Stimulated activated CD8-positive, alpha-beta memory T cell treated with anti-CD3 and anti-CD28 coated beads, Interleukin-4, amount 100 ng/mL, for 24 hours (primary cell): ENCODE measurements at places on chromosomes 6 and 20.

DNA sequence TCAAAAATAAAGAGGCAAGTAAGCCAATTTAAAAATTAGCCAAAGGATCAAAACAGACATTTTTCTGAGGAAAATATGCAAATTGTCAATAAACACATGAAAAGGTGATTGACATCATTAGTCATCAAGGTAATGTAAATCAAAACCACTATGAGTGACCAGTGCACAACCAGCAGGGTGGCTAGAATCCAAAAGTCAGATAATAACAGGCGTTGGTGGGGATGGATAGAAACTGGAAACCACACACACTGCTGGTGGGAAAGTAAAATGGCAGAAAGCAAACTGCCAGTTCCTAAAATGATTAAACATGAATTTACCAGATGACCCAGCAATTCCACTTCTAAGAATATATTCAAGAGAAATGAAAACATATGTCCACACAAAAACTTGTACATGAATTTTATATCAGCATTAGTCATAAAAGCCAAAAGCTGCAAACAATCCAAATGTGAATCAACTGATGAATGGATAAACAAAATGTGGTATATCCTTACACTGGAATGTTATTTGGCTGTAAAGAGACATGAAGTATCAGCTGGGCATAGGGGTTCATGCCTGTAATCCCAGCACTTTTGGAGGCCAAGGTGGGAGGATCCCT is 74.8 kb upstream of the MBOAT1 start:
- DNase-seq = no peak

DNA sequence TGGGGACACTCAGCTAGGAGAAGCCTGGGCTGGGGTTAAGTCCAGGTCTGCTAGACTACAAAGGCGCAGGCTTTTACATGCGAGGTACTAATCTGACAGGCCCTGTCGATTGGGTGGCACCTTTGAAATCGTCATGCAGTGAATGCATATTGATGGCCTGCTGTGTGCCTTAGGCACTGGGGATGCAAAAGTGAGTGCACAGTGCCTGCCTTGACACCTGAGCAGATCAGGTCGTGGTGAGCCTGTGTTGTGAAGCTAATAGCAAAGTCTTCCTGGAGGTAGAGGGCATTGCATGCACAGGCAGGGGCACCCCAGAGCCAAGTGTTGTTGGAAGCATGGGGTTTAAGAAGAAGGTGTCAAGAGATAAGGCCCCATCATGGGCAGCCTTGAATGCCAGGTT is 16.9 kb downstream of the LRRC1 start:
- DNase-seq = no peak

DNA sequence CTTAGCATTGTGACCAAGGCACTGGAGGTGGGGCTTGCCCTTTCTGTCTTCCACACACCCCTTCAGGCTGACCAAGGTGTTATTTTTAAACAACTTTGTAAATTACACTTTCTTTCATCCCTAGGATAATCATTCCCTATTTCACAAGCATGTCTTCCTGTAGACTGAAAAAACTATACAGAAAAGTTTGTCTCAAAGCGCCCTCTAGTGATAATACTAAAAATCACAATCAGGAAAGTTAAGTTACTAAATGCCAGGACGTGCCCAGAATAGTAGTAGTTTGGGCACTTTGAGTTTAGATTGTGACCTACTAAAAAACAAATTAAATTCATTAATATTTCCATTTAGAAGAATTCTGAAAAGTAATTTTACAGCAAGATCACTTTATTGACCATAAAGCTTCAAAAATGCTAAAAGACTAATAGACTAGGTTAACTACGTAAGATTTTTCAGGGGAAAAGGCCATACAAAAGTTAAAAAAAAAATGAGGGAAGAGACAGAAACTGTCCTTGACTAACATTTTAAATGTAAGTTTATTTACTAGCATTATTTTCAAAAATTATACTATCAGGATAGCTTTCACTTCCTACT is 123.3 kb upstream of the DUSP22 start:
- DNase-seq = no peak

DNA sequence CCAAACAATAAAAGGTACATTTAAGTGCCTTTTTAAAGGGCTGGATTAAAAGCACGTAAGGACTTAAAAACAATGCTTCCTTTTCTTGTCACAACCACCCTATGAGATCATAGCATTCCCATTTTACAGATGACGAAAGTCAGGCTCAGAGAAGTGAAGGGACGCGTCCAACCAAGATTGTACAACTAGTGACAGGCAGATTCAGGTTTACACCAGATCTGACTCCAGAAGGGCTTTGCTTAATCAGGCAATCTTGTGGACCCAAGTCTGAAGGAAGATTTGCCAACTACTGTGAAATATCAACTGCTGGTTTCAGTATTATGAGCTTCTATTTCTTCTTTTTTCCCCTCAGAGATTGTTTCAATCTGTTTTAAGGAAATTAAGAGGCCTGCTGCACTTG is 877 bp downstream of the ENPP4 start:
- DNase-seq = no peak

GRCh38 chr20:25571817-25572216 is 13.5 kb downstream of the NINL start:
- no peak for DNase-seq

DNA sequence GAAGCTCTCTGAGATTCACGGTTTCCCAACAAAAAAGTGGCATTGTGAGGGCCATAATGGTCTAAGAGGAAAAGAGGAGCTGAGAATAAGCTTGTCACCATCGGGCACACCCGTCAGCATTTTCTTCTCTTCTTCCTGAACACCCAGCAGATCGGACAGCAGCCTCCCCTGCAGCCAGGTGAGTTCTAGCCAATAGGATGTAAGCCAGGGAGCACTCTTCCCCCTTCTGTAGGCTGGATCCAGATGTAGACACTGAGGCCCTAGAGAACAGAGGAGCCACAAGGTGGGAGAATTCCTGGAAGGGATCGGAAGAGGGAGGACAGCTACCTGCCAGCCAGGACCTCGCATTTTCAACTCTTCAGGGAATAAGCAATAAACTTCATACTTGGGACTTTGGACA is 228.0 kb downstream of the SYNDIG1 start:
- no peak for DNase-seq

- DNase-seq = no peak
Measured at GRCh38 chr6:113481910-113482309, 375.2 kb upstream of the MARCKS start.
